ENCODE measurements at places on chromosomes 1 and 21.

DNA sequence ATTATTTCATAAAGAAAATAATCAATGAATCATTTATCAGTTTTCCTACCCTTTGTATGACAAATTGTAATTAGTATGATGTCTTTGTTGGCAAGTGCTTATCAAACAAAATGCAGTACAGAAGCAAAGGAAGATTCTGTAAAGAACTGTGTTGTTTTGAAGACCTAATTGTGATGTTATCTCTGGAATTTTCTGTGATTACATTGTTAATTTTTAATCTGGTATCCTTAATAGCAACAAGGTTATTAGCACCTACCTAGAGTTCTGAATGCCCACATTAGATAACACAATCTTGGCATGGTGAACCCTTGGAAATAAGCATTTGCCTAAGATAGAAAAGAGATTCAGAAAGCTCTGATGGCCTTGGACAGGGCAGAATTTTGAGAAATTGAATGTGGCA is 274.1 kb upstream of the ST6GALNAC5 start:
- no peak for DNase-seq

- no peak for DNase-seq
These were observed 40.5 kb downstream of the CNN3 start for GRCh38 chr1:94886361-94886760.

DNA sequence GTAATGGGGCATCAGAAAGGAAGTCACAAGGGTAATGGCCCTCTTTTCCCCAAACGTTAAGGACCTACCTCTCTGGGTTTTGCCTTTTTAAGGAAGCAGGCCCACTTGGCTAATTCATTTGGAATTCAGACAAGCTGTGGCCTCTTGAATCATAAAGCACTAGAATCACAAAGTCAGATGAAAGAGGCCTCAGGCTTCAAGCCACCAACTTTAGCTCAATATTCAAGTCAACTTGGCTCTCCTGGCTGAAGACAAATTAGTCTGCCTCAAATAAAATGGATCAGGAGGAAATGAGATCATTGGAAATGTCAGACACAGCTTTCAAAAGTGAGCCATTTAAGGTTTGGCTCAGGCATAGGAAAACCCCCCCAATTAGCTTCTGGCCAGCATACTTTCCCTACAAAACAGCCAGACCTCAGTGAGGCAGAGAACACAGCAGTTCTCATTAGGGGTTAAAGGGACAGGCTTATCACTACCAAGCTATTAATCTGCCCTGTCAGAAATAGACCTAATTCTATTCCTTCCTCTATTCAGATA is 34.3 kb downstream of the SLC35D1 start:
- DNase-seq: peak; percentile 64

GRCh38 chr1:212379366-212379765 is 35.3 kb downstream of the PACC1 start:
- no peak for DNase-seq

DNA sequence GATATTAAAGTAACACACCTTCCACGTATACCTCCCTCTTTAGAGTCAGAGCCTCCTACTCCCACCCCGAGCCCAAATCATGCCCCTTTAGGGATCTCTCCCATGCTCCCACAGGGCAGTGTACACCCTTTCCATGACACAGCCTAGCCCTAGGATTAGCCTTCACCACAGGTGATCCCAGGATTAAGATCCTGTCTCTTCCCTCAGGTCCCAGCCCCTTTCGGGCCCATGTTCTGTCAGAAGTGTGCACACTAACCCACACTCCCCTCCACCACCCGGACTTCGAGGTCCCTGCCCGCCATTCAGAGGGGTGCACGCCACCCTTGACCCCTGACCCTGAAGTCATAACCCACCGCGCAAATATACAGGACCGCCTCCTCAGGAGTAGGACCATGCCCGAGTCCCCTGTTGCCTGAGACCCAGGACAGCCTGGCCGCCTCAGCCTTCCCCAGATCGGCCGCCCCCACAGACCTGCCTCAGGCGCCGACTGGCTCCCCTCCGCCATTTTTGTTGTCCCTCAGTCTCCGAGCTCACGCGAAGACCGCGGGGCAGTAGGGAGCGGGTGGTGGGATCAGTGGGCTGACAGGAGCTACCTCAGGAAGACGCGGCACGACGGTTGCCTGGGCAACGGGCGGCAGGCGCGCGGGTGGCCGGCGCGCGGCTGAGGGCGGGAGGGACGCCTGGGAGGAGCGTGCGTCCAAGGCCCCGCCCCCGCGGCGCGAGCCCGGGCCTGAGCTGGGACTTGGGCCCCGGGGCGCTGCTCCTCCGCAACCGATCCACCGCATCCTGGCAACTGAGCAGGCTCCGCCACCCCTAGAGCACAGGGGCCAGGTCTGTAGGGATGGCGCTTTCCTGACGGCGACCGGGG is at the start of gene AGBL4:
AGBL4 (minus strand) TSS at position 663 of the 868 bp plus-strand sequence.
- DNase-seq: peak; percentile 4

- DNase-seq: peak; percentile 37
These were observed 13.6 kb upstream of the LAMTOR5 start for GRCh38 chr1:110420874-110421793.

DNA sequence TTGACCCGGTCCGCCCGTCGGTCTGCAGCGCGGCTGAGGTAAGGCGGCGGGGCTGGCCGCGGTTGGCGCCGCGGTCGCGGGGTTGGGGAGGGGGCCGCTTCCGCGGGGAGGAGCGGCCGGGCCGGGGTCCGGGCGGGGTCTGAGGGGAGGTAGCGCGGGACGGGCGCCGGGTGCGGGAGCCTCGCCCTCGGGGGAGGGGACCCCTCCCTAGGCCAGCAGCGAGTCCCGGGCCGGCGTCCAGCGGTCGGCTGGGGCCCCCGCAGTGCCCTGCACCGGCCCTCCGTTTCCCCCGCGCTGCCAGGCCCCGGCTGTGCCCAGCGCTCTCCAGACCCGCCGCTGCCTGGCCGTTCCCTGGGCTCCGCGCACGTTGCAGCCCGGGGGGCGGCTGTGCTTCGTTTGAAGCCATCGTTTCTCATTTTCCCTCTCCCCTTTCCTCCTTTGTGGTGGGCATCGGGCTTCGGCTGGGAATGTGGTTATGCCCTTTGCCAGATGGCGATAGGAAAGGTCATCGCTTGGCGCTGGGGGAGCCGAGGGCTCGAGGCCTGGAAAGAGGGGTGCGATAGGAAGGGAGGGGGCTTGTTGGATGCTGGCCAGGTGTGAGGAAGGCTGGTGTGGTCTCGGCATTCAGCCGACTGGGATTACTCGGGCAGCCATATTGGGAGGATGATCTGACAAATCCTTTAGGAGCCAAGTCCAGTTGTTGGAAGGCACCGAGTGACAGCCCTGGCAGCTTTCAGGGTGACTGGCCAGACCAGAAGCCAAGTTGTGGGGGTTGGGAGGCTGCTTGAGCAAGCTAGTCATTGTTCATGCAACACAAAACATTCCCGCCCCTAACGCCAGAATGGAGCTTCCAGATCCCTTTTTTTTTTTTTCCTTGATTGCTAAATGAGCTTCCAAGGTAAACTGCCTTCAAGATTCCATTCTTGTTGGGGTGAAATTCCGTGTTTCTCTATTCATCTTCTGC is 753 bp downstream of the KIF1B start:
- peak; percentile 98 for DNase-seq

- peak; percentile 38 for DNase-seq
These were observed 29.6 kb upstream of the ID3 start for GRCh38 chr1:23588749-23589548.

GRCh38 chr21:29749957-29750356 is 189.8 kb downstream of the GRIK1 start:
- DNase-seq: no peak

- peak; percentile 82 for DNase-seq
These were observed 27.3 kb upstream of the EVA1B start for GRCh38 chr1:36350659-36351226.

- peak; percentile 50 for DNase-seq
These were observed 710 bp upstream of the SLC30A1 start for GRCh38 chr1:211579440-211580302.

Measured in AG10803 (cell line).